Thymus (tissue), 14 donors: ENCODE measurements at places on chromosomes 3 and 15. TPM values are rescaled to one million over a fixed set of nuclear protein-coding genes. Genes with fewer than 3 reads are reported as not detected.

SI gene
- total RNA-seq, result 0.05 TPM

OCA2 gene
- total RNA-seq, result 0.99 TPM

ARHGEF26 gene
- total RNA-seq, result 1.3 TPM

CTDSPL gene
- total RNA-seq, result 4.4 TPM

IL12A gene
- total RNA-seq, result 0.52 TPM

NISCH gene
- total RNA-seq, result 27.6 TPM

IMPG2 gene
- 0.52 TPM for total RNA-seq

ITIH4 gene
- total RNA-seq, result 4.5 TPM

GOLGA8M gene
- 0.24 TPM for total RNA-seq

PML gene
- 13.0 TPM for total RNA-seq

DLL4 gene
- total RNA-seq, result 5.2 TPM

UROC1 gene
- total RNA-seq, result 0.38 TPM

POPDC2 gene
- total RNA-seq, result 3.0 TPM

MEIS2 gene
- total RNA-seq, result 20.8 TPM

ARL14 gene
- 1.1 TPM for total RNA-seq

LRRN1 gene
- 5.1 TPM for total RNA-seq

MME gene
- 21.2 TPM for total RNA-seq

SPTBN5 gene
- total RNA-seq, result 0.57 TPM

GOLGA8R gene
- total RNA-seq, result 0.80 TPM
